Kidney (tissue), 22 donors: ENCODE measurements at places on chromosomes 3 and 15. TPM values are rescaled to one million over a fixed set of nuclear protein-coding genes. Genes with fewer than 3 reads are reported as not detected.

ACAA1 gene
- 90.0 TPM for total RNA-seq

ZIC4 gene
- not detected for total RNA-seq

GOLGA6L7 gene
- total RNA-seq: not detected

MUSTN1 gene
- total RNA-seq: 18.6 TPM

UACA gene
- 92.7 TPM for total RNA-seq

FAM81A gene
- 10.4 TPM for total RNA-seq

APPL1 gene
- 48.2 TPM for total RNA-seq

COL6A5 gene
- total RNA-seq: 0.41 TPM

CPLX3 gene
- total RNA-seq: not detected

CYP19A1 gene
- total RNA-seq: 0.50 TPM

TRPM1 gene
- not detected for total RNA-seq

GASK1A gene
- 7.3 TPM for total RNA-seq

KY gene
- 0.50 TPM for total RNA-seq

HYAL2 gene
- total RNA-seq: 142 TPM

TXNRD3 gene
- 12.1 TPM for total RNA-seq

KIF15 gene
- 0.72 TPM for total RNA-seq

CRYGS gene
- total RNA-seq: 2.9 TPM

PGBD4 gene
- total RNA-seq: 1.8 TPM

CCDC13 gene
- total RNA-seq: 5.3 TPM

FILIP1L gene
- 25.5 TPM for total RNA-seq

EPHA3 gene
- 6.5 TPM for total RNA-seq

HYAL1 gene
- 47.5 TPM for total RNA-seq

NEK10 gene
- 4.1 TPM for total RNA-seq
